ENCODE measurements at places on chromosomes 11 and 22.

- no peak for DNase-seq
Observed at GRCh38 chr22:42922374-42923191, 65.5 kb upstream of the ARFGAP3 start.

DNA sequence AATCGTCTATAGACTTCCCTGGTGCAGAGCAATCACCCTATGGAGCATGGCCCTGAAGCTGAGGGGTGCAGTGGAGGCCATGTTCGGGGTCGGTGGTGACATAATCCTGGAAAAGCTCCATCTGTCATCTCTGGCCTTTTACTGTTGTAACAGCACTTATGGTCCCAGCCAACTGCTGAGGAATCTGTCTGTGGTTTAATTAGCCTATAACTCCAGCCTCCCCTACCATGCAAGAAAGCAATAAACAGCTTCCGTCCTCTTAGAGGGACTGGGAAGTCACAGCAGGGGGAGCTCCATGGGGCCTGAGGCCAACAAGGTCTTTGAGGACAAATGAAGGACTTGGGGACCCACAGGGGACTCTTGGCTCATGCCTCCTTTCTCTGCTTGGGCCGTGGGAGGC lies 159.1 kb upstream of the NECTIN1 start:
- DNase-seq: no peak

GRCh38 chr11:109996060-109996459 lies 97.1 kb upstream of the ZC3H12C start:
- DNase-seq: no peak

DNA sequence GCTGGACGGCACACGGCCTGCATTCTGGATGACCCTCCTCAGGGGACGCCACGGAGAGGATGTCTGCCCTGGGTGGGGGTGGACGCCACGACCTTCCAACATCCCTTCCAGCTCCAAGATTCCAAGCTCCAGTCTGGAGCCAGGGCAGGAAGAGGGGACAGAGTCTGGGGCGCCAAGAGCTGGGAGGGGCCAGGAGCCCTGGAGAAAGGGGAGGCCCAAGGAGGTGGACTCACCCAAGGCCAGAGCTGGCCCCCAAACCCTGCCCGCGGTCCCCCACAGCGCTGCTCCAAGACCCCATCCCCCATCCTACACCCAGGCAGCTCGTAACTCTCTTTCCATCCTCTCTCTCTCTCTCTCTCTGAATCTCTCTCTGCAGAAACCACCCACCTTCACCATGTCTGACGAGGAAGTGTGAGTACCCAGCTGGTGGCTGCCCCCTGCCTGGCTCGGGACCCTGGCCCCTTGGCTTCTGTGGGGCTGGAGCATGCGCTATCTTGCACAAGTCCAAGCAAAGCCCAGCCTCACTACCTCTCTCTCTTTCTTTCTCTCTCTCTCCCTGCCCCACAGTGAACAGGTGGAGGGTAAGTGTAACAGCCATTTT lies 3.1 kb downstream of the TNNT3 start:
- no peak for DNase-seq

GRCh38 chr22:48981371-48982061 lies 846.2 kb downstream of the BRD1 start:
- DNase-seq: no peak

GRCh38 chr11:68442433-68442832 lies 18.1 kb upstream of the PPP6R3 start:
- DNase-seq: no peak

DNA sequence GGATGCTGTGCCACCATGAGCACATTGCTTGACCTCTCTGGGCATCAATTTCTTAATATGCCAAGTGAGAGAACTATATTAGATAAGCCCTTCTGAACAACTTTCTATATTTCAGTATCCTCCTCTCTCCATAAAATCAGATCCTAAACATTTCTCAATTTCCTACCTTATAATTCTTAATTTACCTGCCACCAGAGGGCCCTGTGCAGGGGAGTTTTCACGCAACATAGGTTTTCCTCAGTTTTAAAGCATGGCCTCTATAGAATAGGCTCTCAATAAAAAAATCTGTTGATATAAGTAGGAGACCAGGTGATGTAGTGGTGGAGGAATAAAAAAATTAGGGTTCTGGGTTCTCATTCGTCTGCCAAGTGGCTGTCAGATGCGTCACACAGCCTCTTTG lies 83.7 kb upstream of the DBX1 start:
- no peak for DNase-seq

DNA sequence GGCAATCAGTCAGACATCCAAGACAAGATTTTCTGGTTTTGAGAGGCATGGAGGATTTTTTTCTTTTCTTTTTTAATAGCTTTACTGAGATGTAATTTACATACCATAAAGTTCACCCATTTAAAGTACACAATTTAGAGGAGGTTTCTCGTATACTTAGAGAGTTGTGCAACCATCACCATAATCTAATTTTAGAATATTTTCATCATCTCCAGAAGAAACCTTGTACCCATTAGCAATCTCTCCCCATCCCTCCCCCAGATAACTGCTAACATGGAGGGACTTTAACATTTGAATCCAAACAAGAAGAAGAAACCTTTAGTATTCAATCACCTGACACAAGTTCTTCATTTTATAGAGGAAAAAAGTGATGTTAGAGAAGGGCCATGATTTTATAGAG lies 83.6 kb downstream of the CLPB start:
- no peak for DNase-seq

DNA sequence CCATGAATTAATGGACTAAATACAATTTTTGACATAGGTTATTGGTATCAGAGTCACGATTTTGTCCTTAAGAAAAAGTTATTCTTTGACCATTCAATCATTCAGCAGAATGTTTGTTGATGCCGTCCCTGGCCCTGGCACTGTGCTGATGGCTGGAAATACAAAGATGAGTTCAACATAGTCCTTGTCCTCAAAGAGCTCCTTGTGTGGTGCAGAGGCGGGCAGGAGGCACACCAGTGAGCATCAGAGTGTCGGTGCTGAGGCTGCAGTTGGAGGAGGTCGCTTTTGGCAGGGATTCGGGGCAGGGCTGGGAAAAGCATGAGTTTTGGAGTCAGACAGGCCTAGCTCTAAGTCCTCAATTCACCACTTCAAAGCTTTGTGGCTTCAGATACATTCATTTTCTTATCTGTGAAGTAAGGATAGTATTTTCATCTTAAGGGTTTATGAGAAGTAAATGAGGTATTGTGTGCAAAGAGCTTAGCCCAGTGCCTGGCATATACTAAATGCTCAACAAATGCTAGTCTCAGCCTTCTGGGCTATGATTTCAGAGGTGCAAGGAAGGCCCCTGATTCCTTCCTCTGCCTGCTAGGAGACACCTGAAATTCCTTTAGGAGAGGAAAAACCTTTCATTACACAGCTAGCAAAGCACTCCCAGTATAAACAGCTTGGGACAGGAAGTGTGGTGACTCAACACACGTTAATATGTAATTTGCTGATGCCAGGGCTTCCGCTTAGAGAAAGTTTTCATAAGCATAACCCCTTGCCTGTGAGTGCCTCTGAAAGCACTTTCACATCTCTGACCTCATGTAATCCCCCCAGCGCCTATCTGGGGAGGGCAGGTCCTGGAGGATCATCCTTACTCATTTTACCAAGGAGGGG lies 113.8 kb downstream of the NECTIN1 start:
- DNase-seq: peak; percentile 95

DNA sequence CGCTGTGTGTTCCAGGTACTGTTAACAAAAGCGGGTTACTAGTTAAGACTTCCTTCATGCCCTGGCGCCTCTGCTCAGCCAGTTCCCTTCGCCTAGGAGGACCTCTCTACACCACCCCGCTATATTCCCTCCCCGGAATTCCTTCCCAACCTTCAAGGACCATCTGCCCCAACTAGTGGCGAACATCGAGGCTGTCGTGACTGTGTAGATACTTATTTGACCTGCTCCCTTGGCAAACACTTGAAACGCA lies 450 bp upstream of the BCL2L13 start:
- no peak for DNase-seq

DNA sequence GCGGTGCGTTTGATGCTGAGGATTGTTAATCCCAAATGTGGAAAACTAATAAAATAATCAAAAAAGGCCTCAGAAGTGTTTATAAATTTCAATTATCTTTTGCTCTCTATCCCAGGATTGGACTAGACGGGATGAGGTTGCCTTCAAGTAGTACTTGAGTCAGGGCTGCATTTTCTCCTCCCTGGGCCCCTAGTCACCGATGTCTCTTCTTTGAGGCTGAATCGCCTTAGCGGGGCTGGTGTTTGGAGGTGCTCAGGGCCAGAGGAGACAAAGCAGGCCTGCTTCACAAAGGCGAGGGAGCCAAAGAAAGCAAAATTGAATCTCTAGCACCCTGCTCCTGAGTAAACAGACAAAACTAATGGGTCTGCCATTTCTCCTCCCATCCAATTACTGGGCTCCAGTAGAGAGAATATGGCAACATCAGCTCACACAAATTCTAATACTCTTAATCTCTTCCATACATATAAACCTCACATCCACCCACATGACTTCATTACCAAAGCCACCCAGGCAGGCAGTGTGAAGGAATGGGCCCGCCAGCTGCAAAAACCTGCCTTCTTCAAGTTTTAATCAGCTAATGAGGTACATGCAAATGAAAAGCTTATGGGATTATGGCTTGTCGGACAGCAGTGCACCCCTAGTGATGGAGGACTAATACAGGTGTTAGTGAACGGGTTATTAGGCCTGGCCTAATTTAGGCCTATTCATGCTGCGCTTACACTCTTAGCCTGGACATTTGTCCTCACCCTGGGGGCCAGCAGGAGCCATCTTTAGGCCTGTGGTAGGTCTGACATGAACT lies 52.7 kb upstream of the HTATIP2 start:
- no peak for DNase-seq

- no peak for DNase-seq
Observed at GRCh38 chr11:13550761-13551160, 55.0 kb upstream of the PTH start.

GRCh38 chr11:70859180-70859579 lies 393.2 kb downstream of the SHANK2 start:
- DNase-seq: no peak

GRCh38 chr22:49070501-49070900 lies 757.2 kb downstream of the BRD1 start:
- DNase-seq: no peak

DNA sequence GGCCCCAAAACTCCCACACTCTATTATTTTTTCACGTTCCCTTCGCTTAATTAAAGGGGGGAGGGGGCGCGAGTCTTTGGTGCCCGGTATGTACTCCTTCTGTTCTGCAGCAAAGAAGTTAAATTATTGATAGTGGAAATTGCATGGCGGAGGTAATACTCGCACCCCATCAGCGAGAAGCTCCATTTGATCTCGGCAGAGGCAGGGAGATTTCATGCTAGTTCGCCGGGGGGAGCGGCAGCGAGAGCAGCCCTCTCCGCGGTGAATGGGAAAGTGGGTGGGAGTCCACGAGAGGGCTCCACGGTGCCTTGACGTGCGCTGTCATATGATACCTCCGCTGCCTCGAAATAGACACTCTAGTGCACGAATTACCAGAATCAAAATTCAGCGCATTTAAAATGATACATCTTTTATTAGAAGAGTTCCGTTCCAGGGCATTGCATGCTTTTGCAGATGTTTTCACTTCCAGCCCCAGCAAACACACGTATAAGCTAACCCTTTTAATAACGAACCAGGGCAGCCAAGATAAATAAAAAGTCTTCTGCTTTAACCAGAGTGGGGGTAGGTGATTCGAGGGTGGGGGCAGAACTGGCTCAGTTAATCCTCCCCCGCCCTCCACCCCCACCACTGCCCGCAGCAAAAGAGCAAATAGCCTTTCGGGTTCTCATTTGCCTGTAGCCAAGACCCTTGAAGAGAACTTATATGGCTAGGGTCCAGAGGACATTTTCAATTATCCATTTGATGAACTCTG lies 1.3 kb upstream of the BDNF start:
- DNase-seq: peak; percentile 71

DNA sequence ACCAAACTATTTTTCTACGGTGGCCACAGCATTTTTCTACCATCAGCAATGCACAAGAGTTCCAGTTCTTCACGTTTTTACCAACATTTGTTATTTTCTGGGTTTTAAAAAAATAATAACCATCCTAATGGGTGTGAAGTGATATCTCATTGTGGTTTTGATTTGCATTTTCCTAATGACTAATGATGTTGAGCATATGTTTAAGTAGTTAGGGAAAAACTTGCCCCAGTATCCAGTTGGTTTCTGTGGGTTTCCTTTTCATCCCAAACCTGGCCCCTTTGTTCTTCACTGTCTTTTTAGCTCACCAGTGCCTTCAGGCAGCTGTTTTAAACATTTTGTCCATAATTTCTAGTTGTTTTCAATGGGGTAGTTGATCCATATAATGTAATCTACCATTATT lies 14.7 kb upstream of the PTS start:
- no peak for DNase-seq

GRCh38 chr11:120501976-120502755 lies 9.4 kb upstream of the GRIK4 start:
- no peak for DNase-seq

GRCh38 chr11:46256540-46257001 lies 20.9 kb upstream of the CREB3L1 start:
- no peak for DNase-seq

GRCh38 chr11:46661836-46662235 lies 38.6 kb downstream of the ARHGAP1 start:
- DNase-seq: no peak

GRCh38 chr11:128210148-128210940 lies 377.0 kb downstream of the ETS1 start:
- peak; percentile 99 for DNase-seq

GRCh38 chr22:28548406-28548805 lies 131.2 kb downstream of the TTC28 start:
- DNase-seq: no peak

GRCh38 chr11:94563848-94564467 lies 3.2 kb upstream of the PIWIL4 start:
- DNase-seq: no peak

DNA sequence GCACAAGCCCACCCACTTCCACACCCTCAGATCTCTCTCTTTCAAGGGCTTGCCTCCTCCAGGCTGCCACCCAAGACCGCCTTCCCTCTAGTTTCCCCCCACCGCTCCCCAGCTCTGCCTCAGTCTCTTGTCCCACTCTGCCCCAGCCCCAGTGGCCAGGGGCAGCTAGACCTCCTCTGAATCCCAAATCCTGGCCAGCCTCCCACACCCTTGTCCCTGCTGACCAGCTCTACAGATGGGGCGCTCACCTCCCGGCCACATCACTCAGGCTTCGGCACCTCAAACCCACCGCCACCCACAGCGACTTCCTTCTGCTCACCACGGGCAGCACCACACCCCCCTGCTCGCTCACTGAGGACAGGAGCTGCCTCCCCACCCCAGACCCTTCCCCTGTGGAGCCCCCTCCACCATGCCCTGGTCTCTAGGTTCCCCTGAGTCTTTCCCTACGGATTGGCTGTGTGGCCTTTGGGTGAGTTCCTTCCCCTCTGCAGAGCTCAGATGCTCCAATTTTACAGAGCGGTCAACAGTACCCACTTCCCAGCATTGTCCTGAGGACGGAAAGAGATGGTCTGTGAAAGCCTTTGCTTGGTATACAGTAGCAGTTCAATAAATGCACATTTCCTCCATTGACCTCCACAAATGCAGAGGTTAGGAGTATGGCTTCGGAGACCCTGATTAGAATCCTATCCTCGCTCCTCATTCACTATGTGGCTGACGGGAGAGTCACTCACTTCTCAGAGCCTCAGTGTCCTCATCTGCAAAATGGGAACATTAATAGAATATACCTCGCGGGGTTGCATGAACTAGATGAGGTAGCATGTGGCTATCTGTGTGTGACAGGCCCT lies 11.5 kb upstream of the SPI1 start:
- no peak for DNase-seq

GRCh38 chr22:18156878-18157713 lies 7.1 kb downstream of the USP18 start:
- DNase-seq: peak; percentile 91

GRCh38 chr22:48961705-48962104 lies 866.0 kb downstream of the BRD1 start:
- no peak for DNase-seq

- DNase-seq: no peak
Observed at GRCh38 chr11:68117853-68118470, 3.2 kb downstream of the CHKA start.

- no peak for DNase-seq
Observed at GRCh38 chr11:6616596-6617250, 2.5 kb downstream of the TPP1 start.
